ENCODE measurements at places on chromosomes 1 and 21. TPM values are rescaled to one million over a fixed set of nuclear protein-coding genes. Genes with fewer than 3 reads are reported as not detected.
A peak's percentile ranks its signal among the peaks of the same experiment; 100 is the strongest.

DNA sequence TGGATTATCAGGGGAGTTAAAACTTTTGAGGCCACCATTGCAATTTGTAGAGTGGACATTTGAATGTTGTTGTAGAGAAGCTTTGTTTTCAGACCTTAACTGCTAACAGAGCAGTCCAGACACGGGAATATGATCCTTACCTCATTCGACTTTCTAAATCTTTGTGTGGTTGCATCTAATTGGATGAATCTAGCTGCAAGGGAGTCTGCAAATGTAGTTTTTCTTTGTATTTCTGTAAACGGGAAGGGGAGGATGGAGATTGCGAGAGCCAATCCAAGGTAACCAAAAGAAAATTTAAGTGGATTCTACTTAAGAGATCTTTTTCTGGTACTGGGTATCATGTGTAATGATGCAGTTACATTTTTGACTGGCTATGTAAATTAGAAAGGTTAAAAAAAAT, 110.2 kb downstream of the FMN2 start:
- no peaks in the 10 kb centered on the region for H3K27me3 ChIP-seq
- no peak overlapping the region for H3K27ac ChIP-seq
- DNase-seq, result no peak
- H3K4me3 ChIP-seq, result no peak overlapping the region
- H3K36me3 ChIP-seq, result no peaks in the 10 kb centered on the region

Gene FAM72D
- 22.2 TPM for total RNA-seq

DNA sequence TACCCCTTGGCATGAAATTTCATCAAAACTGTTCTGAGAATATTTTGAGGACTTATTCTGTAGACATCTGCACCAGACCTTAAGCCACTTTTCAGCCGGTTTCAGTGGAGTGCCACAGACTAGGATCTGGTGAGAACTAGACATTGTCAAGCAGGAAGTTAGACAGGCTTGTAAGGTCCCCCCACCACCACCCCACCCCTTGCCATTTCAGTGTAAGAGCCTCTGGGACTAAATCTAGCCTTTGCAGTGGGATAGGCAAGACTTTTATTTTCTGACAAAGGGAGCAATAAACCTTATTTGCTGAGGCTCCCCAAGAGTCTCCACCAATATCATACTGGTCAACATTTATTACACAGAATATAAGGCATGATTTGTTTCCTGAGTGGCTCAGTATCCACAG, 77.9 kb upstream of the EXO1 start:
- H3K4me3 ChIP-seq, result no peak overlapping the region
- H3K27ac ChIP-seq, result no peak overlapping the region
- no peaks in the 10 kb centered on the region for H3K36me3 ChIP-seq

- H3K27ac ChIP-seq, result no peak overlapping the region
- no peak for DNase-seq
- peaks cover 5% of the 10 kb centered on the region for H3K27me3 ChIP-seq
- H3K4me3 ChIP-seq, result no peak overlapping the region
These were observed 9.9 kb upstream of the TARS2 start for GRCh38 chr1:150477320-150477719.

GRCh38 chr1:179105393-179105792, 23.5 kb downstream of the TOR3A start:
- no peaks in the 10 kb centered on the region for H3K27me3 ChIP-seq
- no peak for DNase-seq
- H3K4me3 ChIP-seq, result no peak overlapping the region
- no peaks in the 10 kb centered on the region for H3K4me1 ChIP-seq
- peaks cover 2% of the 10 kb centered on the region for H3K36me3 ChIP-seq

GRCh38 chr1:67987046-67987799, 63.2 kb downstream of the DIRAS3 start:
- H3K4me3 ChIP-seq, result no peak overlapping the region
- no peaks in the 10 kb centered on the region for H3K36me3 ChIP-seq
- no peaks in the 10 kb centered on the region for H3K27me3 ChIP-seq
- no peaks in the 10 kb centered on the region for H3K4me1 ChIP-seq
- H3K27ac ChIP-seq, result no peak overlapping the region

- peaks cover 46% of the 10 kb centered on the region for H3K36me3 ChIP-seq
- H3K27ac ChIP-seq, result no peak overlapping the region
- H3K4me3 ChIP-seq, result no peak overlapping the region
These were observed 43.6 kb upstream of the DPH5 start for GRCh38 chr1:101069158-101069557.

GRCh38 chr1:21342961-21343838, 52.9 kb upstream of the ECE1 start:
- peak overlapping the region; percentile 85 for H3K4me3 ChIP-seq
- H3K27ac ChIP-seq, result peak overlapping the region; percentile 94
- H3K4me1 ChIP-seq, result peaks cover 57% of the 10 kb centered on the region
- peaks cover 21% of the 10 kb centered on the region for H3K36me3 ChIP-seq

GRCh38 chr1:214451596-214451995, 99.8 kb downstream of the PTPN14 start:
- H3K36me3 ChIP-seq, result no peaks in the 10 kb centered on the region
- no peaks in the 10 kb centered on the region for H3K27me3 ChIP-seq
- DNase-seq, result no peak
- H3K4me3 ChIP-seq, result no peak overlapping the region
- no peak overlapping the region for H3K27ac ChIP-seq
